Vein endothelial cell (primary cell): ENCODE measurements at places on chromosomes 3 and 15. TPM values are rescaled to one million over a fixed set of nuclear protein-coding genes. Genes with fewer than 3 reads are reported as not detected.

Gene TGM5
- total RNA-seq = not detected in 2 replicates

Gene SPTBN5
- 3.9 and 15.2 TPM in 2 replicates for total RNA-seq

Gene TMEM108
- total RNA-seq = 0.10 and 0.33 TPM in 2 replicates

Gene SORD
- 21.2 and 28.5 TPM in 2 replicates for total RNA-seq

Gene GOLGA8Q
- total RNA-seq = 0.33 and 0.48 TPM in 2 replicates

Gene PLA2G4E
- not detected in 2 replicates for total RNA-seq

Gene CIP2A
- total RNA-seq = 16.7 and 30.0 TPM in 2 replicates

Gene POMGNT2
- 5.9 and 6.6 TPM in 2 replicates for total RNA-seq

Gene IFRD2
- total RNA-seq = 127 TPM in 2 replicates

Gene SNX1
- 45.1 and 48.3 TPM in 2 replicates for total RNA-seq

Gene PIAS1
- 33.3 and 34.0 TPM in 2 replicates for total RNA-seq

Gene DALRD3
- total RNA-seq = 36.5 and 43.1 TPM in 2 replicates

Gene ST8SIA2
- not detected in 2 replicates for total RNA-seq

Gene NDN
- total RNA-seq = 26.5 and 38.2 TPM in 2 replicates

Gene GRM2
- total RNA-seq = 0.10 TPM in 1 of 2 replicates, not detected in the other

Gene KBTBD13
- total RNA-seq = not detected in 2 replicates

Gene NR1I2
- 0.38 TPM in 1 of 2 replicates, not detected in the other for total RNA-seq

Gene ADCY5
- not detected in 2 replicates for total RNA-seq

Gene ARRDC4
- 1.3 and 3.6 TPM in 2 replicates for total RNA-seq

Gene CACNA1D
- not detected in 2 replicates for total RNA-seq
